ENCODE measurements at places on chromosomes 4 and X.

- DNase-seq: peak; percentile 14
Measured at GRCh38 chrX:42739741-42740140, 38.2 kb downstream of the PPP1R2C start.

DNA sequence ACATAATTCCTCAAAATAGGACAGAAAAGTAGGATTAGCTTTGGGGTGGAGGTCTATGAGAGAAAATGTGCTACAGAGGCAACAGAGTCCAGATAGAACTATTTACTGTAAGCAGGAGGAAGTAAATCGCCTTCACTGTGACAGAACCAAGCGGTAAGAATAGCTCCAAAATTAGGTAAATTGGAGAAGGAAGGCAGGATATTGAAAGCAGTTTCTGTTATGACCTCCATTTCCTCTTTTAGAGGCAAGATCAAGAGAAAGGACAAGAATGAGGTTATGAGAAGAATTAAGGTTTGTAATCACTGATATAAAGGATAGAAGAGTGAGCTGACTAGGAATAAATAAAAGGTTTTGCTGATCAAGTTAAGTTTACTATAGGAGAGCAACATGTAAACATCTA is 44.1 kb upstream of the NEUROG2 start:
- no peak for DNase-seq

DNA sequence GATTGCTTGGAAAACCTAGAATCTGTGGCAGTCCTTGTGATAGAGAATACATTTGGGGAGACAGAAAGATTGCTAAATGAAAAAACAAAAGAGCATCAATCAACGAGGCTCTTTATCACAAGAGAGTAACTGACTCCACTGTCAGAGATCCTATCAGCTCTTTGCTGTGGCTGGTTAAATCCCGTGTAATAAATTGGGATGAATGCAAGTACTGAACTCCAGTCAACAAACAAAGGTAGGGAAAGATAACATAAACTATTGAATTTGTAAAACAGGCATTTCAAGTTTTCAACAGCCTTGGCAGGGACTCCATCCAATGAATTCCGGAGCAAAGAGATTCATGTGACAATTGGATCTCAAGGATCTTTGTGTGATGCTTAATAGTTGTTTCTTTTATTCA is 21.3 kb downstream of the MMRN1 start:
- DNase-seq: no peak

GRCh38 chr4:138410266-138410665 is 168.1 kb upstream of the SLC7A11 start:
- no peak for DNase-seq

GRCh38 chr4:140805293-140805692 is 49.1 kb upstream of the TBC1D9 start:
- no peak for DNase-seq

DNA sequence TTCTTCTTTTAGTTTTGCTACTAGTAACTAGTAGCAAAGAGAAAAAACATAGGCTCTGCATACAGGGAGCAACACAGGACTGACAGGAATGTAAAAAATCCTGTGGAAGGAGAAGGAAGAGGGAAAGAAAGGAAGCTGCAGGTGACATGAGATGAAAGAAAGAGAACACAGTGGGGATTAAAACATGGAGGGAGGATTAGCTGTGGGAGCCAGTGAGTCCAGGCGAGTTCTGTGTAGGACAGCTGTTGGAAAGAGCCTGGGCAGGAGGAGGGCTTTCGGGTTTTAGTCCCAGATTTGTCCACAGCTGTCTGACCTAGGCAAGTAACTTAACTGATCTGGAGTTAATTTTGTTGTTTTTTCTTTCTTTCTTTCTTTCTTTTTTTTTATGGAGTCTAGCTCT is 21.6 kb downstream of the CCNG2 start:
- no peak for DNase-seq

DNA sequence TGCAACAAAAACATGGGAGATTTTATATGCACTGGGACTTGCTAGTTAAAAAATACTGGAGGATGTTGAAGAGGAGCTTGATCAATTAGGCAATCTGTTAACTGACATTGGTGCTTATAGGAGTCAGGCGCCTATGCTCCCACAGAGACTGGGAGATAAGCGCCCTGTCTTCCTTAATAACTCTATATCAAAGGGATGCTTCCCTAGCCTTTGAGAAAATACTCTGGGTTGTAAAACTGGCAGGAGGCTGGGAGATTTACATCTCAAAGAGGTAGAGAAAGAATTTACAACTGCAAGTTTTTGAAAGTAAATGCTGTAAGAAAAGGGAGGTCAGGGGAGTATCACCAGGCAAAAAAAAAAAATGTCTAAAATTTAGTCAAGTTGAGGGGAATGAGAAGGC is 325.4 kb downstream of the PCDH10 start:
- DNase-seq: no peak

GRCh38 chrX:46561824-46562657 is 11.5 kb upstream of the CHST7 start:
- DNase-seq: peak; percentile 14

- no peak for DNase-seq
Measured at GRCh38 chr4:88223516-88223915, 60.8 kb downstream of the PPM1K start.

- no peak for DNase-seq
Measured at GRCh38 chr4:95749204-95749603, 90.7 kb upstream of the PDHA2 start.
